ENCODE measurements at places on chromosomes 3 and 15.

DNA sequence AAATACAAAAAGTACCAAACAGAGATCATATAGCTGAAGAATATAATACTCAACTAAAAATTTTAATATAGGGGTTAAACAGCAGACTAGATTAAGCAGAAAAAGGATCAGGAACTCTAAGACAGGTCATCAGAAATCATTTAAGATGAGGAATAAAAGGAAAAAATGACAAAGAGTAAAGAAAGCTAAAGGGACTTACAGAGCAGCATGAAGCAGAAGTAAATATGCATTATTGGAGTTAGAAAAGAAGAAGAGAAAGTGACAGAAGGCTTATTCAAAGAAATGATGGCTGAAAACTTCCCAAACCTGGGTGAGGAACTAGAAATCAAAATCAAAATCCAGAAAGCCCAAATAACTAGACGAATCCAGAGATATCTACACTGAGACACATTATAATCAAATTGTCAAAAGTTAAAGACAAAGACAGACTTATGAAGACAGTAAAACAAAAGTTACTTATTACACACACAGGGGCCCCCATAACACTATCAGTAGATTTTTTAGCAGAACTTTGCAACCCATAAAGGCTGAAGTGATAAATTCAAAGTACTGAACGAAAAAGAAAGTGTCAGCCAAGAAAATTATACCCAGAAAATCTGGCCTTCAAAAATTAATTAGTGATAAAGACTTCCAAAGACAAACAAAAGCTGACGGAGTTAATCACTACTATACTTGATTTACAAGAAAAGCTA, 95.6 kb downstream of the SCAPER start:
- DNase-seq = no peak

GRCh38 chr3:188889054-188889491, 282.7 kb upstream of the TPRG1 start:
- no peak for DNase-seq

- DNase-seq = no peak
Measured at GRCh38 chr15:85955501-85956391, 123.9 kb upstream of the AGBL1 start.

GRCh38 chr3:190911382-190911781, 48.9 kb upstream of the GMNC start:
- DNase-seq = no peak

GRCh38 chr15:48766196-48766595, 44.7 kb downstream of the CEP152 start:
- DNase-seq = no peak

DNA sequence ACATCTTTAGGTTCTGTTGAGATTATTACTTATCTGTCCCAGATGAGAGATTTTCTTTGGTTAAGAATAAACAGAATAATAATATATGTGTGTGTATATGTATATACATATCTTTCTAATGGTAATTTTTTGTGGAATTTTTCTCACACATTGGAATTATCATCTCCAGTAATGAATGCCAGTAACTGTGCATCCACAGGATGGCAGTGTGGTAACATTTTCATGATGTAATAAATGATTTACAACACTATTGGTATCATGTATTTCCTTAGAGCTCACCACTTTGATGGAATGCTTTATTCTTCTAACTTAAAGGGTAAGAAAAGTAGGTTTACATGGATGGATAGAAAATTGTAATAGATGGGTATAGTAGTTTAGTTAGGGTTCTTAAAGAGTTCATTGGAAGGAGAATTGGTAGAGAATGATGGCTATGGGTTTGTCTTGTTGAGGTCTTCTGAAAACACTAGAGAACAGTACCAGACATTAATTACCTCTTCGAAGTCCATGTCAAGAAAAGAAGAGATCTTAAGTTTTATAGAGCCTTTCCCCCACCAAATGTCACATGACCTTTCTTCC, 78.1 kb downstream of the STT3B start:
- no peak for DNase-seq

GRCh38 chr3:130839813-130840212, 54.1 kb upstream of the ATP2C1 start:
- DNase-seq = no peak

GRCh38 chr3:60992395-60992794, 258.9 kb downstream of the FHIT start:
- no peak for DNase-seq

DNA sequence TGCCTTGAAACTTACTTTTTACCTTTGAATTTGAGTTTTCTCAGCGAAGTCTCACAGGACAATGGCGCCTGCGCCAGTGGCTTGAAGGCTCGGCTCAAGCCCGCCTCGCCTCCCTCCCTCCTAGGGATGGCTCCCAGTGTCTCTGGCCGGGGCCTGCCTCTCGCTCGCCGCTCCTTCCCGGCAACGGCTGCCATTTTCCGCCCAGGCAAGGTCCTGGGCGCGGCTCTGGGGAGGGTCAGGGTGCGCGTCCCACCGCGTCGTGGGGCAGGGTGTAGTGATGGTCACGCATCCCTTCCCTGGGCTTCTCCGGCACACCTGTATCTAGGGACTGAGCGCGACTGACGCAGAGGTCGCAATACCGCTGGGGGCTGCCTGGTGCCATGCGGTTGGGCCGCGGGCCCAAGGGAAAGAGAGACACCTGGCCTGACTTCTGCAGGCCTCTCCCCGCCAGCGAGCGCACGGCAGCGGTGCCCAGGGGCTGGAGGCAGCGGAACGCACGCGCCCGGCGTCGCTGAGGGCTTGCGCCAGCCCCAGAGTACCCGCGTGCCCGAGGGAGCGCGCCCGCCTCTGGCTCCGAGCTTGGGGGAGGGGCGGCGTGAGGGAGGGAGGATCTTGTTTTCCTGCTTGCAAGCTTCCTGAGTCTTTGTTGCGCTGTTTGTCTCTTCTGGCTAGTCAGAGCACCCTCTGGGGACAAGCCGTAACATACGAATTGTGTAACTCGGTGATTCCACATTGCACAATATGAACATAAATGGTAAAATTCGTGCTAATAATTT, 20.7 kb upstream of the FEM1B start:
- DNase-seq = no peak

- DNase-seq = no peak
Measured at GRCh38 chr3:32564195-32564594, 6.5 kb downstream of the DYNC1LI1 start.

DNA sequence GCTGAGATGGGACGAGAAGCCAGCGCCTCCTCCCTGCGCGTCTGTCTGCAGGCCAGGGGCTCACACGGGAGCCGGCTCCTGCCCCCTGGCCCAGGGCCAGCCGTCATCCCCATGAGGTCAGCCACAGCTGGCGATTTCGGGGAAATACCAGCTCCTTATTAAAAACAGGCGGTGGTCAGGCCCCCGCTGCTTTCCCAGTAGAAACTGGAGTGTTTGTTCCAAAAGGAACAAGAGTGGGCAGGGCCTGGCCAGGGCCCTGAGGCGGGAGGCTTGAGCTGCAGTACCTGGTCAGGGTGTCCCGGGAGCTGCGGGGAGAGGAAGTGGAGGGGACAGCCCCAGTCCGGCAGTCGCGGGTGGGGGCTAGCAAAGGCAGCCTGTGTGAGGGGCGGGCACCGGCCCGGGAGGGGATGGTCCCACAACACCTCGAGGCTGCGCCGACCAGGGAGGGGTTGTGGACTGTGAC, 17.8 kb downstream of the MYL3 start:
- no peak for DNase-seq

GRCh38 chr3:16326724-16327349, 61.8 kb downstream of the OXNAD1 start:
- DNase-seq = no peak

- no peak for DNase-seq
Measured at GRCh38 chr15:26223720-26224119, 360.6 kb upstream of the ATP10A start.

- no peak for DNase-seq
Measured at GRCh38 chr3:159831466-159831865, 157.2 kb upstream of the IL12A start.

DNA sequence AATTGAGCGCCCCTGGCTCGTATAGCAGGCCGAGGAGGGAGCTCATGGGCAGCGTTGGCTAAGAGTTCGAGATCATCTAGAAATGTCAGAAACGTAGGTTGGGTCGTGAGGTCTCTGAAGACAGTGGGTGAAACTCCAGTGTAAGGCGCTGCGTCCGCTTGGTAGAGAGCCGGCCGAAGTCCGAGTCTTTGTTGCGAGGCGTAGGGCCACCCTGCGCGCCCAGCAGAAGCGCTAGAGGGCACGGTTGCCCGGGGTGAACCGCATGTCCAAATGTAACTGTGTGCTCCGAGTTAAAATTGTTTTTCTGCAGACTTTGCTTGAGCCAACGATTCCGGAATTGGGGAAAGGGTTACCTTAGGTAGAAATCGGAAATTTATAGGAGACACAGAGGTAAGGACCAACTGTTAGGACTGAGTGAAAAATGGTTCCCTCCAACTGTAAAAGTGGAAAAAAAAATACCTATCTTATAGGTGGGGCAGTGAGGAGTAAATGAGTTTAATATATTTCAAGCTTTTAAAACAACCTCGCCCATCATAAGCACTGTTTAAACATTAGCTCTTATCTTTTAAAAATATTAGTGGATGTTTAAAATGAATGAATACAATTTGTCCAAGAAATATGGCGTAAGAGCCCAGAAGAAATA, 993 bp upstream of the SIAH2 start:
- peak; percentile 42 for DNase-seq

GRCh38 chr3:11757441-11757875, 89.2 kb downstream of the TAMM41 start:
- no peak for DNase-seq

GRCh38 chr3:43025423-43025822, 46.3 kb downstream of the GASK1A start:
- DNase-seq = no peak

DNA sequence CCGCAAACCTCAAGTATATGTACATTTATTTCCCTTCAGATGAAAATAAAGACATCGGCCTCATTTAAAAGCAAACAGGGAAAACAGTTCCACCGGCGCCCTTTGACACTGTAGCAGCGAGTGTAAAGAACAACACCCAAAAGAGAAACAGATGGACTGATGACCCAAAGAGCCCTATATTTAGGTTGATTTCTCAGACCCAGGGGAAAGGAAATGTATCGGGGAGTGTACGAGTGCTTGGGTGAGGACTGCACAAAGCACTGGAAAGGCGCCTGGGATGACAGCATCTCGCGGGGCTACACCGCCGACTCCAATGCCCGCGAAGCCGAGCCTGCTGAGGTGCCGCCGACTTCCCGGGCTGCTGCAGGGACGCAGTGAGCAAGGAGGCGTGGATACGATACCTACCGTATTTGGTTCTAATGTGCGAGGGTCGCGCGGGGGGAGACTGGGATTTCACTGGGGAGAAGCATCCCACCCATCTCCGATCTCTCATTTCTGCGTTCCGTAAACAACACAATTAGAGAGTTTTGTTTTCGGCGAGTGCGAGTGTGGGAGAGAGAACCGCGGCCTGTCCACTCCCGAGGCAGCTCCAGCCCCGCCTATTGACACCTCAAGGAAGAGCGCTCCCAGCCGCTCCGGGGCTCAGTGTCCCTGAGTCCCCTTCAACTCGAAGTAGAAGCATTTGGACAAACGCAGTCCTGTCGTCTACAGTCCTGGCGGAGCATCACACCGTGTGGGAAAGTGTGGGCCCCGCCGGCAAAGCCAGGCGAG, 2.0 kb downstream of the MECOM start:
- DNase-seq = no peak

DNA sequence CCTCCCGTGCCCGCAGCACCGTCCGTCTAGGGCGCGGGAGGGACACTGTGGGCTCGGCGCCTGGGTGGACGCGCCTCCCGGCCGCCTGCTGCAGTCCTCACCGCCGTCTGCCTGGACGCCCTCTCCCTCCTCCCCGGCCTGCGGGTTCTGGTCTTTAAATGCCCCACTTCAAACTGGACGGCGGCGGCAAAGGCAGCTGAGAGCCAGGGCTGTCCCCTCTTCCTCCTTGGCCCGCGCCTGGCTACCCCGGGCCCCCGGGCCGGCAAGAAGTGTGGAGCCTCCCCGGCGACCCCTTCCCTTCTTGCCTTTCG, 426 bp downstream of the CBLB start:
- peak; percentile 18 for DNase-seq

- DNase-seq = no peak
Measured at GRCh38 chr3:64518496-64518895, 169.3 kb downstream of the ADAMTS9 start.

DNA sequence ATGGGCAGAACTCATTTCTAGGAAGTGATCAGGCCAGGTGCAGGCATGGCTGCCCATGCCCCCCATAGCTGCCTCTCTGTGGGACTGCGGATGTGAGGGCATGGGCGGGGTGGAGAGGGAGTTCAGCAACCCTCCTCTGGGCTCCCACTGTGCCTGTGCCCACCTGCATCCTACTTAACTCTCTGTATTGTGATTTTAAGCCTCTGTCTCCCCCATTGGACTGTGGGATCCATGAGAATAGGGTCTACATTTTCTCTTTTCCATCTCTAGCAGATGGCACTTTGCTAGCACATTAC, 194.3 kb downstream of the CHST2 start:
- DNase-seq = no peak

All from central memory CD8-positive, alpha-beta T cell (primary cell).